ENCODE measurements at places on chromosomes 3 and 15. TPM values are rescaled to one million over a fixed set of nuclear protein-coding genes. Genes with fewer than 3 reads are reported as not detected.
A peak's percentile ranks its signal among the peaks of the same experiment; 100 is the strongest.

CCR2 gene
- 0.37 TPM for total RNA-seq

NECTIN3 gene
- 44.8 TPM for total RNA-seq

DNA sequence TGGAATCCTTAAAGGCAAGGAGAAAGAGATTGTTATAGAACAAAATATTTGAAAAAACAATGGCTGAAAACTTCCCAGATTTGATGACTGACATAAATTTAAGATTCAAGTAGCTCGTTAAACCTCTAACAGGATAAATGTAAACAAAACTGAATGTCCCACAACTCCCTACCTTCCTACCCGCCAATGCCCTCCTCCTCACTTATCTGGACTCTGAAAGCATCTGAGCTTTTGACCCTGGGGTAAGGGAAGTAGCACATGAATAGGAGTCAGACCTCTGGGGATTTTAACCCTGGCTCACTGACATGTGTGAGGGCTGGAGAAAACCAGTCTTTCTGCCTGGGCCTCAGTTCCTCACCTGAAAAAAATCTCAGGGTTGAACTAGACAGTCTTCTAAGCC, 26.9 kb downstream of the CYP19A1 start:
- DNase-seq, result no peak

GRCh38 chr15:48550822-48551525, 94.5 kb downstream of the FBN1 start:
- DNase-seq, result no peak

NRG4 gene
- 6.8 TPM for total RNA-seq

GRCh38 chr3:156620260-156620659, 54.1 kb upstream of the TIPARP start:
- DNase-seq, result peak; percentile 19

CLDN16 gene
- not detected for total RNA-seq

FEZF2 gene
- total RNA-seq, result not detected

GRCh38 chr3:49666592-49666991, 7.6 kb upstream of the APEH start:
- DNase-seq, result no peak

Data from left colon (tissue), 2 donors.